ENCODE measurements at places on chromosomes 12 and 14.

DNA sequence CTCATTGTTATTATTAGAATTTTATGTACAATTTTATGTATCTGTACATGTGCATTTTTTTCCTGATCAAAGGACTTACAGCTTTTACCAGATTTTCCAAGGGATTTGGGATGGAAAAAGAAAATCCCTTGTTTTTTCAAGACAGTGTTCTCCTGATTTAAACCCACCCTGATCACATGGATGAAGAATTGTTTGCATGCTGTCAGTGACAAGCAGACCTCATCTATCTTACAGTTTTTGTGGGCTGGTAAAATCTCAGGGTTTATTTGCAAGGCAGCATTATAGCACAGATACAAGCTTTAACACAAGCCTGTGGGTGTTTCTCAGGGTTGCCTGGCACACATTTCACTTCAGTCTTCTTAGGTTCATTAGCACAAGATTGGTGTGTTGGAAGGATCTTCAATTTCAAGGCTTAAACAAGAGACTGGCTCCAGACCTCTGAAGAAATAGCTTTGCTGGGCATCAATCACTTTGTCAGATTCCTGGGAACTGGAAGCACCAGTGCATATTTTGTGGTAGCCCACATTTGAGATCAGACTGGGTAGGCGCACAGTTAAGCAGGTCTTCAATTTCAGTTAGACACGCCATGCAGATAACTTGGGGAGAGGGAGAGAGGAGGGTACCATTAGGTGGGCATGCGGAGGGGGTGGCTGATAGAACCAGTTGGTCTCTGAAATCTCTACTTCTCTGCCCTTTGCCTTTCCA lies 118.0 kb downstream of the TBX5 start:
- DNase-seq, result no peak

- DNase-seq, result no peak
Observed at GRCh38 chr12:76531056-76531455, 28.5 kb downstream of the OSBPL8 start.

GRCh38 chr14:99879401-99880295 lies 86.4 kb downstream of the EML1 start:
- no peak for DNase-seq

DNA sequence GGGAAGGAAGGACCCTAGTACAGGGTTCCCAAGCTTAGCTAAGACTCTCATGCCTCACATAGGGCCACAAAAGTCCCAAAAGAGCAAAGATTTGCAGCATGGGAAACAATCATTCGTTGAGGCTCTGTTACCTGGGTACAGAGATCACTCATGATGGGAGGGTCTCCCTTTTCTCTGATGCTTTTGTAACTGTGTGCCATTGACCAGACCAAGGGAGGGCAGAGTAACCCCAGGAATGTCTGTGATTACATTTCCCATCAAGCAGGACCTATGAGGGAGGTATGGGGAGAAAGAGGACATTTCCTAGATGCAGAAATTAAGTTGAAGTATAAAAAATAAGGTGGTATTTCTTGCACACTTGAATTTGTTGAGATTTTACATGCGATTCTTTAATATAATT lies 16.4 kb upstream of the DLGAP5 start:
- DNase-seq, result no peak

GRCh38 chr12:94684416-94685142 lies 34.2 kb upstream of the TMCC3 start:
- no peak for DNase-seq
